ENCODE measurements at places on chromosomes 5 and 9.
A peak's percentile ranks its signal among the peaks of the same experiment; 100 is the strongest.

DNA sequence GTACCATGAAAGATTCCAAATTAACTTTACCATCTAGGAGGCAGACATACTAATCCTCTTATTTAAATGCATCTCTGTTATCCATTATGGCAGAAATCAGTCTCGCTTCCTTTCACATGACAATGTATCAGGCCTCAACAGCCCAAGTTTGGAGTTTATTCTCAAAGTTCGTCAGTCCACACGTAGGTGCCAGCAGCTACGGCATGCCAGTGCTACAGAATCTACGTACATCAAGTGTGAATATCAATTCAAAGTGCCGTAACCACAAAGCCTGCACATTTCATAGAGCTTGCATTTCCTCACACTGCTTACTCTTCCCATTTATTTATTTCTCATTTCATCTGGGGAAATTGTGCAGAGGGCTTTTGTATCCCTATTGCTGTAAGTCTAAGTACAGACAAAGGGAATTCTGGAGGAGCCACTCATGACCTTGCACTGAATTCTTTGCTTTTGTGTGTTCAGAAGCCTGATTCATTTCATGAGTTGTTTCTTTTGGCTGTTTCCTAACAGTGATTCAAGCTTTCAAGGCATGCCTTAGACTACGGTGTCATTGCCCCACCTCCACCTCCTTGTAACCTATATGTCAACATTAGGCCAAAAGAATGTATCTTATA is 10.0 kb downstream of the ENC1 start:
- no peak for DNase-seq

- DNase-seq = peak; percentile 17
These were observed 35.7 kb downstream of the PCDHAC2 start for GRCh38 chr5:141001844-141002604.

DNA sequence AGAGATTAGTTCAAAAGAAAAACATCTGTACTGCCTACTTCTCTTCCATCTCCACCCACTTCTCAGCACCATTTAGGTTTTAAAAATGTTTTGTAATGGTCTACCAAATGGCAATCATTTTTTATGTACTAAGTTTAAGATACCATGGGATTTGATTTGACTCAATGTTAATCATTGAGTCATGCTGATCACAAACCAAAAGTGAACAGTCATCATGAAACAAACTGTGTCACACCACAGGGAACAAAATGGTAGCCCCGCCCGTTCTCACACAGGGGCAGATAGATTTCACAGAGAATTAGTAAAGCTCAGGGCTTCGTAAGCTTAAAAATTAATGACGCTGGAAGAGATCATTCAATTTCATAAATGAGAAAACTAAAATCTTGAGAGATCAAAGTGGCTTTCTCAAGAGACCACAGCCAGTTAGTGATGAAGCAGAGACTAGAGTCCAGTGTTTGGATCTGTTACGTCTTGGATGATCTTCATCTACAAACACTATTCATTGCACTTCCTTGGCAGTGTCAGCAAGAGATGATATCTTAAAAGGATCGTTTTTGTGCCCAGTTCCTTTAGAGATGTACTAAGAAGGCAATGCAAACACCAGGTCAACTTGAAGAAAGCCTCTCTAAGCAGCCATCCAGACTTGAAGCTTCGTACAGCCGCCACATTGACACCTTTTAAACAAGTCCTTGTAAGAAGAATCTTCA is 33.9 kb upstream of the TRIO start:
- DNase-seq = peak; percentile 22

DNA sequence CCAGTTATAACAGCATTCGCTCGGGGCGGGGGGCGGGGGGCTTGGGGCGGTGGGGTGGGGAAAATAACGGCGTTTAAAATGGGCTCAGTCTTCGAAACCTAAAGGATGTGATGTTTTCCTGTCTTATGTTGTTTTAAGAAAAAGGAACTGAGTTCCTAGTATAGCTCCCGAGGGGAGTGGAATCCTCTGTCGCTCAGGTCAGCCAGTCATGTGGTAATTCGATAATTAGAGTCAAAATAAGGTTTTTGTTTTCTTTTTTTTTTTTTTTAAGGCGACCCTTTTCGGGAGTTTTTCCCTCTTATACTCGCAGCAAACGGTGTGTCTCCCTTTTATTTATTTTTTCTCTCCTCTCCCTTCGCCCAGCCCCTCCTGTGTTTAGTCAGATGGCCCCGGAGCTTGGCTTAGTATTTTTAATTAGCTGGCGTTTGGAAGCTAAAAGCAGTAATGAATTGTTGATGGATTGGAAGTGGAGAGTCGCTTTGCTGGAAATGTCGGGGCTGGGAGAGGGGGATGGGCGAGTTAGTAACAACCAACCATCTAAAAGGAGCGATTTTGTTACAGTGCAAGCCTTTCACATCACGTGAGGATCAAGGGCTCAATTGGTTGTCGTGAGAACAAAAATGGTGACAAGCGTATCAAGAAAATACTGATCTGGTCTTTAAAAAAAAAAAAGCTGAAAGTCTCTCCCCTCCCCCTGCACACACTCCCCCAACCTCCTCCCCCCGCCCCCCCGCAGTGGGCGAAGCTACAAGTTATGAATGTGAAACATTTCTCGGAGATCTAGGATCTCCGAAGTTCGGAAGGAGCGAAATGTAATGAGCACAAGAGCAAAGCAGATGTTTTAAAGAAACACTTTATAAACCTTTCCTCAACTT is 714 bp upstream of the ZNF608 start:
- peak; percentile 70 for DNase-seq

DNA sequence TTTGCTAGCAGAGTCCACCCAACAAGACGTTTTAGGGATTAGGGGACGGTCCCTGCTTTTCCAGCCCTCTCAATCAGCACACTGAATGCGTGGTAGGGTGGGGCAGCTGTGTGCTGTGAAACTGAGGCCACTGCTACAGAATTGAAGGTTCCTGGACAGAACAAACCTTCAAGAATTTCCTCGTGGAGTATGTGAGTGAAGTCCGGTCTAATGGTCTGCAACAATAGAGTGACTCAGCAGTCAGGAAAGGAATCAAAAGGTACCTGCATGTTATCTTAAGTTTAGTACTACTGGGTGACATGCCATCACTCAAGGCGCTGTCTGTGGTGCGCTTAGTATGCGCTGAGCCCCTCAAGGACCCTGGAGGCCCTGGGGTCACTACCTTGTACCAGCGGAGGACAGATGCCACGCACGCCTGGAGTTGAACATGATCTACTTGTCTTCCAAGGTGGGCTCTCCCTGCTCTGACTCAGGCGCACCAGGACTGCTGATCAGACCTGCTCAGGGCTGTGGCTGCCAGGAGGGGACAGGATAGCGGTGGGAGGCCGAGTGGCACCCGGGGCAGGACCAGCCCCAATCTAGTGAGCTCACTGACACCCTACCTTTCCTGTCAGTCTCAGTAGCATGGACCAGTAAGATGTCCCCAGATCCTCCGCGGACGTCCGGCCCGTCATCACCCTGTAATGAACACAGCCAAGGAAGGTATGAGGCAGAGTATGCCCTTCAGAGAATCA is 50.5 kb downstream of the PRRT1B start:
- no peak for DNase-seq

DNA sequence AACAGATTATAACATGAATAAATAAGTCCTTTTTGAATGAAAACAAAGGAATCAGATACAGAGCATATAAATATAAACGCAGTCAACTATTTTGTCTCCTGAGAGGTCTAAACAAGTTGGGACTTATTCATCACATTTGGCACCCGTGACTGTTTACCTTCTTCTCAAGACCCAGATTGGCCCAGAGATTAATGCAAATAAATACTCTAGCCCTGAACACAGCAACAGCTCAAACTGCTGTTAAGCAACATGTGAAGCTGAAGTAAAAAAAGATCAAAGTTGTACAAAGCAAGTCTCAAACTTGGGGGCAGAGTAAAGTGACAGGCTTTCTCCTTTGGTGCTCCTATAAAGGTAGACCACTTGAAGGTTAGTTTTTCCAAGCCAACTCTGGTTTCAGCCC is 95.0 kb upstream of the NR5A1 start:
- DNase-seq = no peak

DNA sequence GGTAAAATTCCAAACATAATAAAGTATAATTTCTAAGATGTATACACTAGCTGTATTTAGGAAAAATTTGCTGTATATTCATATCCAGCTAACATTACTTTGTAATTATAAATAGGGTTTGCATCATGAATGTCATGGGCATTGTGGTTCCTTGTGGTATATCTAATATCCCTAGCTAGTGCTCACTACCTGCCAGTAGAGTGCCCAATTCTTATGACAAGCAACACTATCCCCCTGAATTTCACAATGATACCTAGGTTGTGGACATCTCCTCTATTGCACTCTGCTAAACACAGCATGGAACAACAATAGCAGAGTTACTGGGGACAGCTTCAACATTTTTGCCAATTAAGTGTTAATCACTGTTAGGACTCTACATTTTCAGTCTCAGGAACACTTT is 1656.5 kb downstream of the EFNA5 start:
- no peak for DNase-seq

DNA sequence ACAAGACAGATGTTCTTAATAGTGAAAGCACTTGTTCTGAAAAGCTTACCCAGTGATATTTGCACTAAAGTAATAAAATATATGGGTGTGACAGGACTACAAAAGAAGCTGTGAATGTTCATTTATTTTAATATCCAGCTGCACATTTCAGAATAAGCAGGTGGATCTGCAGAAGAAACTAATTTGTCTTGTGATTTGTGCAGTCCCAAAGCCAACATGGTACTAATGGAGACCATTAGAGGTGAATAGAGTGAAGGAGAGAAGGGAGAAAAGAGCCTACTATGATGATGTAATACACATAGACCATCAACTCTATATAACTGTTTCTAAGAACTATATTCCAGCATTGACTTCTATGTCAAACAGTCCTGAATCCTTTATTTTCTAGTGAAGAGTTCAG is 362.8 kb downstream of the ISL1 start:
- no peak for DNase-seq

GRCh38 chr5:79093762-79094161 is 17.8 kb upstream of the BHMT start:
- no peak for DNase-seq

- no peak for DNase-seq
These were observed 138.4 kb upstream of the DMRTA1 start for GRCh38 chr9:22308177-22308576.

- no peak for DNase-seq
These were observed 11.2 kb downstream of the CTNNAL1 start for GRCh38 chr9:109002141-109002540.

DNA sequence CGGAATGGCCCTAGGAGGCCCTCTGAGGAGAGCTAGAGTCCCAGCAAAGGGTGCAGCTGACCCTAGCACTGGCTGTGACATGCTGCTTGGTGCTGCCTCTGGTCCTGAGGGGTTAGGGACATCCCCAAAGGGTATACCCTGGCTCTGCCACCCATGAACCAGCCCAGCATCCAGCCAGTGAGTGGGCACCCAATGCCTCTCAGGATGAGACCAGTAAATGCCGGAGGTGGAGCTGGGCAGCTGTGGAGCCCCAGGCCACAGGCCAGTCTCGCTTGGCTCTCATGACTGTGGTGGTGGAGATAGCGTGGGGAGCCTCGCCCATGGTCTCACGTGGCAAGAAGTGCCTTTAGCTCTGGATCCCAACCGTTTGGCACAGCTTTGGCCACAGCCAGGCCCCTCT is 3.7 kb upstream of the CEL start:
- no peak for DNase-seq

- no peak for DNase-seq
These were observed 270.2 kb downstream of the FSTL4 start for GRCh38 chr5:133341915-133342710.

GRCh38 chr9:99253772-99254431 is 31.8 kb downstream of the SEC61B start:
- no peak for DNase-seq

- DNase-seq = no peak
These were observed 92.7 kb upstream of the CACNA1B start for GRCh38 chr9:137784641-137785513.

GRCh38 chr5:56350597-56351170 is 117.6 kb upstream of the ANKRD55 start:
- no peak for DNase-seq

DNA sequence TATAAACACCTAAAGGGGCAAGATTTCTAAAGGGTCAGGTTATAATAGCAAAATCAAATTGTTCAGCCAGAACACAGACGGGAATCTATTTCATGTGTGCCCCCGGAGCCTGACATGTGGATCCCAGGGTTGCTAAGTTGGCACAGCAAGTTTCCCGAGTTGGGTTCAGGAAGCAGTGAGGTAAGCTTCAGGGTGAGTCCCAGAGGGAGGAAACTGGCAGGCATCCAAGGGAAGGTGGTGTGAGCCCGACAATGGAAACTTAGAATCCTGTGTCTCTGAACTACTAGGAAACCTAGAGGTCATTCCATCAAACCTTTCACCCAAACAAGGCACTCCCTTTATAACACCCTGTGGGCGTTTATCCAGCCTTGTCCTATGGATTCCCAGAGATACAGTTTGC is 98.4 kb downstream of the ADRB2 start:
- no peak for DNase-seq

DNA sequence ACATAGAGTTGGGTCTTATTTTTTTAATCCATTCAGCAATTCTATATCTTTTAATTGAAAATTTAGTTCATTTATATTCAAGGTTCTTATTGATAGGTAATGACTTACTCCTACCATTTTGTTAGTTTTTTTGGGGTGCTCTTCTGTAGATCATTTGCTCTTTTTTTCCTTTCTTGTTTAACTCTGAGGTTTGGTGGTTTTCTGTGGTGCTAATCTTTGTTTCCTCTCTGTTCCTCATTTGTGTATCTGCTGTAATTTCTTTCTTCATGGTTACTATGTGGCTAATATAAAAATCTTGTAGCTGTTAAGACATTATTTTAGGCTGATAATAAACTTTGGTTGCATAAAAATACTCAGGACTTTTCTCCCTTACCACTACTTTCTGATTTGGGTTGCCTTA is 181.6 kb upstream of the DMRTA1 start:
- DNase-seq = no peak

GRCh38 chr9:136264441-136265405 is 19.1 kb upstream of the QSOX2 start:
- DNase-seq = no peak

- DNase-seq = no peak
These were observed 164.8 kb downstream of the EFNA5 start for GRCh38 chr5:107505763-107506534.

DNA sequence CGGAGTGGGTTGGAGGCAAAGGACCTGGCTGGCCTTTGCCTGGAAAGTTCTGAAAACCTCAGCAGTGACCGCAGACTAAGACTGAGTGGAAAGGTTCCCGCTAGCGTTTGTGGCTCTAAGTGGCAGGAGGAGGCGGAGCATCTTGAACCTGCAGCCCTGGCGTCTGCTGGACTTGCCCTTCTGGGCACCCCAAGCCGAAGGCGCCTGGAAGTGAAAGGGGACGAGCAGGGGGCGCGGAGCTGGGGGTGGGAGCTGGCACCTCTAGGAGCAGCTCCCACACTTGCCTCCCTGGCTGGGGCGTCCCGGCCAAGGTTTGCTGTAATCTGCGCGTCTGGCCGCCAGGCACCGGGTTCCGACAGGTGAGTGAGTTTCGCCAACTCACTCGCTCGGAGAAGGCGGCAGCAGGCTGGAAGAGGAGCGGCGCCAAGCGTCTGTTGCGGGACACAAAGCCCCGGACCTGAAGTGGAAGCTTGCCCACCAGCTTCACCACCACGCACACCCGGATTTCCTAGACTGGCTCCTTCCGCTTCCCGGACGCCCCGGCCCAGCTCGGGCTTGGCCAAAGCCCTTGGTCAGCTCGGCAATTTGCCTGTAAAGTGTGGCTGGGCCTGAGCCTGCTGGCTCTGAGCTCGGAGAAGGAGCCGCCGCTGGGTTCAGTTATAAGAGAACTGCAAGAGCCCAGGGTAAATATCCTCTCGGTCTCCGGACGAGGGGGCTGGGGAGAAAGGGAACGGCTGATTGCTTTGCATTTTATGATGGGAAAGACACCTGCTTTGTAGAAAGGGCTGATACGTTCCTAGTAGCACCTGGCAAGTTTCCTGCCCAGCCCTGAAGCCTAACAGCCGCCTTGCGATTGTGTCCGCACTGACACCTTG is at the start of gene GNA14:
Gene GNA14 (minus strand): TSS at position 89 of the 875 bp plus-strand sequence. CDS start 529 bp downstream, outside the sequence.
- peak; percentile 52 for DNase-seq
